ENCODE measurements at places on chromosomes 1 and 21. TPM values are rescaled to one million over a fixed set of nuclear protein-coding genes. Genes with fewer than 3 reads are reported as not detected.

GRCh38 chr1:87064309-87064708 lies 149.9 kb downstream of the HS2ST1 start:
- no peaks in the 10 kb centered on the region for H3K36me3 ChIP-seq
- no peak overlapping the region for H3K4me3 ChIP-seq
- H3K27me3 ChIP-seq: no peaks in the 10 kb centered on the region

GRCh38 chr1:201309416-201309815 lies 26.1 kb downstream of the PKP1 start:
- H3K27me3 ChIP-seq: no peaks in the 10 kb centered on the region
- no peaks in the 10 kb centered on the region for H3K36me3 ChIP-seq
- H3K4me3 ChIP-seq: no peak overlapping the region
- H3K4me1 ChIP-seq: no peaks in the 10 kb centered on the region
- no peak overlapping the region for H3K27ac ChIP-seq

DNA sequence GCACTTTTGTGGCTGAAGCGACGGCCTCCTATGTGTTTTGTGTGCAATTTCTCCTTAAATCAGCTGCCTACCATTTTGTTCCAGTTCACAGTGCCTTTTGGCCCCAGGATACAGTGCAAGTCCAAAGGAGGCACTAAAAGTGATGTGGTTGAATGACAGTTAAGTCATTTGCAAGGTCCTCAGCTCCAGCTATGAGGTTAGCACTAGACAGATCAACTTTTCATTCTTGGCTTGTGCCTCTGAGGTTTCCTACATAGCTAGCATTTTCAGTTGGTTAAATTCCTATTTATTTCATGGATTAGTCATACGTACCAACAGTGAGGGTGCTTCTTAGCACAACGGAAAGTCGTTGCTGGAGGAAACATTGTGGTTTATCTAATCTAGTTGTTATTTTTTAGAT lies 59.3 kb upstream of the NTPCR start:
- DNase-seq: no peak
- no peak overlapping the region for H3K27ac ChIP-seq
- no peaks in the 10 kb centered on the region for H3K36me3 ChIP-seq
- no peaks in the 10 kb centered on the region for H3K27me3 ChIP-seq
- no peaks in the 10 kb centered on the region for H3K4me1 ChIP-seq
- no peak overlapping the region for H3K4me3 ChIP-seq

DNA sequence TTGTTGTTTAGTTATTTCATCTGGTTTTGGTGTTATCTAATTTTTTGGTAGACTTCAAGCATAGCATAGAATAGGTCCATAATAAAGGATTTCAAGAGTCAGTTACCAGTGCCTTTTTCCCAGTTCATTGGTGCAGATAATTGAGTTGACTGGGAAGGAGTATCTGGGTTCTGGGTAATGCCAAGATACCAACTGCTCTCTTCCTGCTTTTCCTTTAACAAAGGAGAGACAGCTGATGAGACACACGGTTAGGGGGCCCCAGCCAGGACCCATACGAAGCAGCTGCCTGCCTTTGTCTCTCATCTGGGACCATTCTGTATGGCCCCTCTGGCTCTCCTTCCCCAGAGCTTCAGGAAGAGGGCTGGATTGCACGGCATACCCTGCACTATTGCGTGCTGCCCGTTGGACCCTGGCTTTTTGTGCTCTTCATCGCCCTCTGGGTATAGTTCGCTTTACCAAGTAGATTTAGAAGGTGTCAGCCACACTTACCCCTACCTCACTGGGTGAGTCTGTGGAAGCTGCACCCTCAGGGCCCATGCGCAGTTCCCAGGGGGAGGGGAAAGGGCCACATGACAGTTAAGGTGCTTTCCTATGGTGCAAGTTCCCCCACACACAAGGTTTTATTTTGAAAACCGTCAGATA lies 7.0 kb downstream of the NAV1 start:
- H3K4me1 ChIP-seq: no peaks in the 10 kb centered on the region
- DNase-seq: no peak
- no peaks in the 10 kb centered on the region for H3K36me3 ChIP-seq

DNA sequence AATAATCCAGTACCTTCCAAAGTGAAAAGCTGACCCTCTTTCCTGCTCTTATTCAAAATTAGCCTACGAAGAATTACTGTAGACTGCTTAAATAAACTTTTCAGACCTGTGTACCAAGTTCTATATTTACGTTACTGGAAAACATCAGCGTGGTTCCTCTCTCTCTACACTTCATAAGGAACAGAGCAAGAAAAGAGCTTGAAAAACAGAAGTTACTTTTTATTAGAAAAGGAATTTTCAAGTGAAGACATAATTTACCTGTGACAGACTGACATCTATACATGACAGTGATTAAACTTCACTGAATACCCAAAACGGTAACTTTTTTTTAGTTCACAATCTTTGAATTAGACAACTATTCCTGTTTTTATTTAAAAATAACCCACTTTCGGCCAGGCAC lies 2.7 kb downstream of the ENAH start:
- no peak for DNase-seq
- peaks cover 16% of the 10 kb centered on the region for H3K4me1 ChIP-seq
- H3K27me3 ChIP-seq: peaks cover 20% of the 10 kb centered on the region
- H3K4me3 ChIP-seq: no peak overlapping the region
- H3K36me3 ChIP-seq: no peaks in the 10 kb centered on the region

DNA sequence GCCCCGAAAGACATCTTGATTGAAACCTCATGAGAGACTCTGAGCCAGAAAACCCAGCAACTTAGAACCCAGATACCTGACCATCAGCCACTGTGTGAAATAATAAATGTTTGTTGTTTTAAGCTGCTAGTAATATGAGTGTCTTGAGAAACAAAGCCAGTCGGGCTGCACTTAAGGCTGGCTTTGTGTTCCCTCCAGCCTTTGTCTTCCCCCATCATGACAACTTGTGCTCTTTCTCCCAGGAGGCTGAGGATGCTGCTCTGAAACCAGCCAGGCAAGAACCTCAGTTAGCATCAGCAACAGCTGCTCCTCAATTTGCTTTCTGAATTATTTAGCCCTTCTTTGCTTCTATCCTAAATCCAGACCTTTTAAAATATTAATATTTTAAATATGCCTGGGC lies 78.2 kb downstream of the SLC16A1 start:
- no peak overlapping the region for H3K27ac ChIP-seq
- no peak overlapping the region for H3K4me3 ChIP-seq
- no peaks in the 10 kb centered on the region for H3K27me3 ChIP-seq
- H3K36me3 ChIP-seq: no peaks in the 10 kb centered on the region
- DNase-seq: no peak

GRCh38 chr21:35672313-35672712 lies 388.0 kb downstream of the SETD4 start:
- no peaks in the 10 kb centered on the region for H3K36me3 ChIP-seq
- H3K27ac ChIP-seq: no peak overlapping the region
- H3K4me1 ChIP-seq: no peaks in the 10 kb centered on the region
- no peaks in the 10 kb centered on the region for H3K27me3 ChIP-seq

- DNase-seq: no peak
- no peak overlapping the region for H3K27ac ChIP-seq
- H3K27me3 ChIP-seq: no peaks in the 10 kb centered on the region
- peaks cover 13% of the 10 kb centered on the region for H3K36me3 ChIP-seq
Observed at GRCh38 chr21:41805038-41805437, 38.2 kb upstream of the RIPK4 start.

DNA sequence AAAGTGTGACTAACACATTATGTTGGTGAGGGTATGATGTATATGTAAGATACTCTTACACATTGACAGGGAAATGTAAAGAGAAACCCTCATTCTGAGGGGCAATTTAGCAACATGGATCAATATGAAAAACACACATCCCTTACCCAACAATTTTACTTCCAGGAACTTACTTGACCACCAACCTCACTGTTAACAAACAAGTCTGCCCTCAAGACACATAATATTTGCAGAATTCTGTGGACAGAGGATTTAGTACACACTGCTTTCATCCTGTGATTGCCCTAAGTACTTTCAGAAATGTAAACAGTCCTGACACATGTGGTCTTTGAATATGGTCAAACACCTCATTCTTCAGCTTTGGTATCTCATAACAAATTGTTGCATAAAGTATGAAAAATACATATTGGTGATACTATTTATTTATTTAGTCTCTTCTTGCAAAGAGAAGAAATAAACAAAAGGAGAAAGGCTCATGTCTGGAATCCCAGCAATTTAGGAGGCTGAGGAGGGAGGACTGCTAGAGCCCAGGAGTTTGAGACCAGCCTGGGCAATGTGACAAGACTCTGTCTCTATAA lies 6.9 kb downstream of the USP48 start:
- no peak for DNase-seq
- no peak overlapping the region for H3K27ac ChIP-seq
- no peak overlapping the region for H3K4me3 ChIP-seq
- H3K4me1 ChIP-seq: peaks cover 69% of the 10 kb centered on the region

GRCh38 chr1:8670371-8670818 lies 147.0 kb downstream of the RERE start:
- no peak for DNase-seq
- no peak overlapping the region for H3K27ac ChIP-seq
- peaks cover 24% of the 10 kb centered on the region for H3K4me1 ChIP-seq
- no peaks in the 10 kb centered on the region for H3K27me3 ChIP-seq
- no peaks in the 10 kb centered on the region for H3K36me3 ChIP-seq
- no peak overlapping the region for H3K4me3 ChIP-seq

DNA sequence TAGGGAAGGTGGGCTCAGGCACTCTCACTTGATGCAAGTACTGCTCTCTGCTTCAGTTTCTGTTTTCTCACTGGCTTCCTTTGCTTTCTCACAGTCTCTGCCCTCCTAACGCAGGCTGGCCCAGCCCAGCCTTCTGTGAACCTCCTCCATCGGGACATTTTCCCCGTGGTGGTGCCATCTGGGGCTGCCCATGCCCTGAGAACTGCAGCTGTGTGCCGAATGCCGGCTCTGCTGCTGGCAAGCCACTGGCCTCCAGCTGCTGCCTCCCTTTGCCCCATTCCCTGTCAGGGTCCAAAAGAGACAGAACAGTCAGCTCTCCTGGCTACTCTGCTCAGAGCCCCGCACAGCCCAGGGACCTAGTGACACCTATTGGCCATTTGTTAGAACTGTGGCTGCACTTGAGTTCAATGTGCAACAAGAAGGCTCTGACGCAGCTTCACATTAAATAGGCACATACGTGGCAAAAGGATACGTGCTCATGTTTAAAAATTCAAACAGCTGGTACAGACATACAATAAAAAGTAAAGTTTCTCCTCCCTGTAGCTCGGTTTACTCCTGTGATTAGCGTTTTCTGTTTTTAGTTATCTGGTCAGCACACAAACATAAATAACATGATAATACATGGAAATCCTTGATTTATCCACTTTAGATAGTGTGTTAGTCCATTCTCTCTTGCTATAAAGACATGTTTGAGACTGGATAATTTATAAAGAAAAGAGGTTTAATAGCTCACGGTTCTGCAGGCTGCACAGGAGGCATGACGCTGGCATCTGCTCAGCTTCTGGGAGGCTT lies 46.6 kb downstream of the FCRL5 start:
- no peak for DNase-seq
- H3K27ac ChIP-seq: no peak overlapping the region

- H3K36me3 ChIP-seq: peaks cover 5% of the 10 kb centered on the region
- no peaks in the 10 kb centered on the region for H3K27me3 ChIP-seq
- no peak overlapping the region for H3K27ac ChIP-seq
- H3K4me3 ChIP-seq: no peak overlapping the region
Observed at GRCh38 chr1:173418107-173418985, 58.8 kb upstream of the PRDX6 start.

GRCh38 chr1:33111965-33112364 lies 31.0 kb downstream of the AZIN2 start:
- no peak overlapping the region for H3K4me3 ChIP-seq
- DNase-seq: no peak
- H3K4me1 ChIP-seq: no peaks in the 10 kb centered on the region
- no peaks in the 10 kb centered on the region for H3K27me3 ChIP-seq
- H3K27ac ChIP-seq: no peak overlapping the region

- H3K4me1 ChIP-seq: no peaks in the 10 kb centered on the region
- no peak overlapping the region for H3K27ac ChIP-seq
- H3K36me3 ChIP-seq: no peaks in the 10 kb centered on the region
- H3K4me3 ChIP-seq: no peak overlapping the region
- no peaks in the 10 kb centered on the region for H3K27me3 ChIP-seq
Observed at GRCh38 chr1:13960375-13960987, 260.5 kb downstream of the PRDM2 start.

DNA sequence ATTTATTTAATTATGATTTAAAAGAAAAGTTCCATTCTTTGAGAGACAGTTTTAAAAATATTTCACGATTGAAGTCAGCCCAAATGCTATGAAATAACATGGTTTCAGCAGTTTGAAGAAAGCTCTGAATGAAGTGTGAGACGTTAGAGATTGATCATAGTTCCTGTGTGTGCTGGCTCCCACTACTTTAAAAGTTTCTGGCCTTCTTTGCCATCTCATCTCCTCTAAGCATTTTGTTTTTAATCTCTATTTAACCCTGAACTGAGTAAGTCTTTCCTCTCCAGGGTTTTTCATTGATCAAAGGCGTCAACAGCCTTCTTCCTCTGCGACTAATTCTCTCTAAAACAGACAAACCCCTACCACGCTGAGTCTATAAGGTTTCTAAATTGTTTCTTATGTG lies 225.3 kb upstream of the B3GALT2 start:
- peak overlapping the region; percentile 38 for H3K27ac ChIP-seq
- H3K36me3 ChIP-seq: no peaks in the 10 kb centered on the region
- no peaks in the 10 kb centered on the region for H3K27me3 ChIP-seq
- no peak overlapping the region for H3K4me3 ChIP-seq
- peaks cover 38% of the 10 kb centered on the region for H3K4me1 ChIP-seq

GRCh38 chr1:157961805-157962762 lies 31.4 kb upstream of the KIRREL1 start:
- H3K27ac ChIP-seq: no peak overlapping the region
- H3K36me3 ChIP-seq: no peaks in the 10 kb centered on the region
- no peak for DNase-seq
- H3K4me1 ChIP-seq: no peaks in the 10 kb centered on the region

- DNase-seq: no peak
- H3K27ac ChIP-seq: peak overlapping the region; percentile 48
- no peaks in the 10 kb centered on the region for H3K27me3 ChIP-seq
Observed at GRCh38 chr1:167500283-167500860, 18.0 kb downstream of the CD247 start.

The FLG gene
- not detected for total RNA-seq

The ALX3 gene
- total RNA-seq: not detected

The HPDL gene
- total RNA-seq: 0.19 TPM

The CLDN8 gene
- not detected for total RNA-seq

The PTPN14 gene
- 0.28 TPM for total RNA-seq

The LIN28A gene
- not detected for total RNA-seq

The CFAP141 gene
- not detected for total RNA-seq

All from CD4-positive, alpha-beta memory T cell (primary cell).